ENCODE measurements at places on chromosomes 6 and 20.

DNA sequence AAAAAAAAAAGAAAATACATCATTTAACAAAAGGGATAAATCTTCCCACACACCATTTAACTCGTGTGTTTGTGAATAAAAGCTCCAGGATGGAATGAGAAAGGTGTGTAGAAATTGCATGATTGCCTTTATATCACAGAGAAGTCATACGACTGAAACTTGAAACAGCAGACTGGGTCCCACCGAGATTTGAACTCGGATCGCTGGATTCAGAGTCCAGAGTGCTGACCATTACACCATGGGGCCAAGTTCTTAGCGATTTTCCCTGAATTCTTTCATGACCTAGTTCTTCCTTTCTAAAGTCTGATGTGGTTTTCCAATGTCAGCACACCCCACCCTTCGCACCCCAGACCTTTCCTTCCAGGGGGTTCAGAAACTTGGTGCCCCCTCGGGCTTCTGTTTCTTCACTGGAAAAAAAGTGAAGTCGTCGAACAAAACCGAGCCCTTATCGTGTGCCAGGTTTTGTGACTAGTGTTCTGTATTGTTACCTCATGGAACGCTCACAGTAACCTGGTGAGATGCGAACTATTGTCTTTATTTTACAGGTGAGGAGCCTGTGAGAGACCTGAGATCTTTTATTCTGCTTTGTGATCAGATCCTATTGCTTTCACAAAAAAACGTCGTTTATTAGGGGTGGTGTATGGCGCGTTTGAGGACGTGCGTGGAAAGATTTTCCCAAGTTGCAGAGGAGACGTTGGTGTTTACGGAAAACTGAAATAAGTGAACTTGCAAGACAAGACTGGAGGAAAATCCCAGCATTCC lies 120.8 kb downstream of the OR2B2 start:
- DNase-seq = peak; percentile 91

DNA sequence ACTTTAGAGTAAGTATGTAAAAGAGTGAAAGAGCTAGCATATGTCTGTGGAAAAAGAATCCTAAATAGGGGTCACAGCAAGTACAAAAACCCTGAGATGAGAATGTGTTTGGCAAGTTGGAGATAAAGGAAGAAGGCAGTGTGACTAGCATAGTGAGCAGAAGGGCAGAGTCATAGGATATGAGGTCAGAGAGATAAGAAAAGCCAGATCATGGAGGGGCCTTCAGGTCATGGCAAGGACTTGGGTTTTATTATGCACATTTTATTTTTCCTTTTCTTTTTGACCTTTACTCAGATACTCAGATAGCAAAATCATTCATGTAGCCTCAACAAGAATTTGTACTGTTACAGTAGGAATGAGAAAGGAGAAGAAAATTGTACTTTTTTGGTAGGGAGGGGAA lies 138.0 kb downstream of the GJA1 start:
- no peak for DNase-seq

DNA sequence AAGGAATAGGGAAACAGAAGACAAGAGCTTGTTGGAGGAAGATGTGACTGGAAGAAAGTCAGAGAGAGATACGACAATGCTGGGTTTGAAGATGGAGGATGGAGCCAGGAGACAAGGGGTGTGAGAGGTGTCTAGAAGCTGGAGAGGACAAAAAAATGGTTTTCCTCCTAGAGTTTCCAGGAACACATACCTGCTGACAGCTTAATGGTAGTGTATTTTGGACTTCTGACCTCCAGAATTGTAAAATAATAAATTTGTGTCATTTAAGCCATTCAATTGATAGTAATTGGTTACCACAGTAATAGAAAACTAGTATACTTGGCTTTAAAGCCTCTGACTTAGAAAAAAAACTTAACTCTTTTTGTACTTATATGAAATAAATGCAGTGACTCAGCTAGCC lies 3.6 kb downstream of the AIG1 start:
- no peak for DNase-seq

DNA sequence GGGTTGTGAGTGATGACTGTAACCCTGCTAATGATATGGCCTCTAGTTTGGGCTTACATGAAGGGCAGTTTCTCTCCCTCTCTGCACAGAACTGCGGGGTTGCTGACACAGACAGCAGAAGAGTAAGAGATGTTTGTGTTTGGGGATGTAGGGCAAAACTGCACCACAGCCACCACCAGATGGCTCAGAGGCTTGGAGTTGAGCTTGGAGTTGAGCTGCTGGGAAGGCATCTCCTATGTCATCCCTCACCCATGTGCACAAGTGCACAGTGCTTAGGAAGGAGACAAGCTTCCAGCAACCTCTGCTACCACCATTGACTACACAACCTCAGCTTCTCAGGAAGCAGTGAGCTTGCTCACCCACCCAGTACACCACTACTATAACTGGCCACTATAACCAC lies 303.9 kb upstream of the DEFB112 start:
- no peak for DNase-seq

DNA sequence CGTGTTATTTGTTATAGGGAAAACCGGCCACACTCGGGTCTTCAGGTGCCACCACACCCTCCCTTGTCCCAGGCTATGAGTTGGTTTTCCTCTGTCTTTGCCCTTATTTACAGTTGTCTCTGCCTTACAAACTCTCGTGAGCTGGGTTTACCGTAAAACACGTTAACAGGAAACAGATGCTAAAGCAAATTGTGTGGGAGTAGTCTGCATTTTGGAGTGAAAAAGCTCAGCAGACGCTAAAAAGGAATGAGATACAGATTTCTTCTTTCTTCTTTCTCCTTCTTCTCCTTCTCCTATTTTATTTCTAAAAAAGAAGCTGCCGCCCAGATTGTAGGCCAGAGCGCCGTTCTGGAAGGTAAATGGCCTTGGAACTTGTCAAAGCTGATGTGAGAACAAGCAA lies 51.9 kb downstream of the APCDD1L start:
- DNase-seq = no peak

- no peak for DNase-seq
Measured at GRCh38 chr6:121677571-121677970, 242.1 kb downstream of the GJA1 start.

GRCh38 chr6:129269076-129269475 lies 386.1 kb downstream of the LAMA2 start:
- no peak for DNase-seq

- peak; percentile 88 for DNase-seq
Measured at GRCh38 chr6:31736021-31736767, at the start of gene CLIC1. TSS of gene CLIC1 (minus strand) at chr6:31736530. CDS start at chr6:31736300, 230 bp downstream.

GRCh38 chr20:49043000-49043399 lies 3.1 kb upstream of the CSE1L start:
- DNase-seq = no peak

GRCh38 chr6:1228754-1229191 lies 83.1 kb upstream of the FOXQ1 start:
- no peak for DNase-seq

GRCh38 chr20:432208-432607 lies 24.1 kb downstream of the RBCK1 start:
- no peak for DNase-seq

GRCh38 chr6:137259349-137259748 lies 40.2 kb upstream of the IFNGR1 start:
- DNase-seq = no peak

DNA sequence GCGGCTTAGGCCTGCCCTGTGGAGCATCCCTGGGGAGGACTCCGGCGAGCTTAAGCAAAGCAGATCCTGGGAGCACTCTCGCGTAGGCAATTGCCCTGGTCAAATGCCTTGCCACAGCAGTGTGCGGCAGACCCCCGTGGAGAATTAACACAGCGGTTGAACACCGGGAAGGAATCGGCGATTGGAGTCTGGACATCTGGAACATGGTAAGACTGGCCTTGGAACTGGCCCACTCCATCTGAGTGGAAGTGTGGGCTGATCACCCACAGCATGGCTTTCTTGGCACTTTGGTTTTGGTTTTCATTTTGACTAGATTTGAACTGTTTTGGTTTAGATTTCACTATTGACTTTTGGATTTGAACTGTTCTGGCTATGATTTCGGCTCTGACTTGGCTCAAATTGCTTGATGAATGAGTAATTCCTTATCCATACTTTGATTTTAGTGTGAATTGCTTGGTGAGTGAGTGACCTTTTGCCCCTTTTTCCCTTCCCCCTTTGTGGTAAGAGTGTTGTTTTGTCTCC lies 300.7 kb downstream of the RNGTT start:
- no peak for DNase-seq

GRCh38 chr6:6486595-6486994 lies 101.9 kb upstream of the LY86 start:
- no peak for DNase-seq
